ENCODE measurements at places on chromosomes 2 and 18. TPM values are rescaled to one million over a fixed set of nuclear protein-coding genes. Genes with fewer than 3 reads are reported as not detected.

DNA sequence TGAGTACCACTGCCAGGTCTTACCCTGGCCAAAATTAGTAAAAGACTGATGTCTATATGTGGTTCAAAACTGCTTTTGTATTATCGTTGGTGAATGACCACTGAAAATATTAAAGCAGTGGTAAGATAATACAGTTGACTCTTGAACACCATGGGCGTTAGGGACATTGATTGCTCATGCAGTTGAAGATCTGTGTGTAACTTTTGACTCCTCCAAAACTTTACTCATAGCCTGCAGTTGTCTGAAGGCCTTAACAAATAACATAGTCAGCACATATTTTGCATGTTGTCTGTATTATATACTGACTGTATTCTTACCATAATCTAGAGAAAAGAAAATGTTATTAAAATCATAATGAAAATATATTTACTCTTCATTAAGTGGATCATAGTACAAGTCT lies 5.8 kb upstream of the ANKRD12 start:
- no peak for DNase-seq

DNA sequence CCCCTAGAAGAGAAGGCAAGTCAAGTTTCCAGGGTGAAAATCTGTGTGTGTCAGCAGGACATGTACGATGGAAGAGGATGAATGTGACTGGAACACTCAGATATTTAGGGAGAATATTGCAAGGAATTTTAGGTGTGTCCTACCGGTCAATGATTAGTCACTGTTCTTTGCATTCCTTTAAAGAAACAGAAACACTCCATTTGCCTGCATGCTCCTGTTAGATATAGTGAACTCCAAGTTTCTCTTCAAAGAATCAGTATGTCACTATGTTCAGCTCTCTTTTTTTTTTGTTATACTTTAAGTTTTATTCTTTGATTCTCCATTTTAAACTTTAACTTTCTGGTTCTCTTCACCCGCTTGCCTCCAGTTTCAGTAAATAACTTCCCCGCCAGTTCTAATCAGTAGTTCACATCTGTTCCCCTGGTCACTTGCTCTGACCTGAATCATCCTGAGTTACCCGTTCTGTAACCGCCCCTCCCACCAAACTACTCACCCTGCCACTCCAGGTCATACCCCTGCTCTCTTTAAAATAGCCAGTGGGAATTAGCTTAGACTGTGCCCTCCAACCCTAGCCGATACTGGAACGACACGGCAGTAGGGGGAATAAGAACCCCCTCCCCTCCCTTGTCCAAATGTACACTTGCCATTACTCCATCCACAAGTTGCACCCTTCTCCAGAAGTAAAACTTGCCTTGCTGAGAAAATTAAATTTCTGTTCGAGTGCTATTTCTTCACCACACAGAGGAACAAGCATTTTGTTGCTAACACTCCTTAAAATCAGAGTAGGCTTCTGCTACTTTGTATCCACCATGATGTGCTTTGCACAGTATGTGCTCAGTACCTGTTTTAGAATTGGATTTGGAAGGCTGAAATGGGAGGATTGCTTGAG lies 268.4 kb downstream of the METTL4 start:
- DNase-seq: no peak

DNA sequence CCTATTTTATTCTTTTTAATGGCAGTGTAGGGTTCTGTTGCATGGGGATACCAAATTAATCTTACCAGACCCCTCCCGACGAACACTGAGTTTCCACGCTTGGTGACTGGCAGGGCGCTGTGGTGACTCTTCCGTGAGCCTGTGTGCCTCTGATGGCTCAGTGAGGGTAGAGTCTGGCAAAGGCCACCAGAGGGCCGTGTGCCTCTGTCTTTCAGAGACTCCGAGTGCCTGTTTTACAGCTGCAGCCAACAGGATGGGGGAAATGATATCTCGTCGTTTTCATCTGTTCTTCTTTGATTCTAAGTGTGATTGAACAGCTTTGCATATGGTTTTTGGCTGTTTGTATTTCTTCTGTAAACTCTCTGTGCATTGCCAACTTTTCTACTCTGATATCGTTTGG lies 99.8 kb downstream of the ZNF236 start:
- no peak for DNase-seq

DNA sequence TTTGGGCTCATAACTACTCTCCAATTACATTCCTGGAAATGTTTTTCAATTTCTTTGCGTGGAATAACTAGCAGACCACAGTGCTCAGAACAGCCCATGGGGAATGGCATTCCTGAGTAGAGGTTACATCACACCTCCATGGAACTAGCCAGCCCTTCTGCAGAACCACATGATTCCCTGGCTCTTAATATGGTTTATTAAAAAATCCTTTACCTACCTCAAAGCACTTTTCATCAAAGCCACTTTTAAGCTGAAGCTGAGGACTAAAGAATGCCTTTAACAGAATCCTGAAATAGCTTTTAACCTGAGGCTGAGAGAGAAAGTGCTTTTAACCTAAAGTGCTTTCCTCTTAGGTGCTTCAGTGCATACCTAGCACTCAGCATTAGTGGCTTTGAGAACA lies 376.3 kb downstream of the ARHGAP15 start:
- no peak for DNase-seq

DNA sequence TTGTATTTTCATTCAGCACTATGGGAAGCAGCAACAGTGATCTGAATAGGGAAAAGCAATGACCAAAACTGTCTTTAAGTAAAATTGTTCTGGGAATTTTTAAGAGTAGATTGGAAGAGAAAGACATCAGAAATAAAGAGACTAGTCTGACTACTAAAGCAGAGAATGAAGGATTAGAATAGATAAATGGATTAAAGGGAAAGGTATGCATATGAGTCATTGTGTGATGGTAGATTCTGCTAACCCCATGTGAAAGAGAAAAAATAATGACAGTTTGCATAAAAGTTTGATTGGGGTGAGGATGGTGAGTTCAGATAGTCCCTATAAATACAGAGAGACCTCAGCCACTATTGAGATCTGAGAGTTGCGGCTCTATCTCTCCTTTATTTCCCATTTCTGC lies 139.6 kb upstream of the DCC start:
- no peak for DNase-seq

DNA sequence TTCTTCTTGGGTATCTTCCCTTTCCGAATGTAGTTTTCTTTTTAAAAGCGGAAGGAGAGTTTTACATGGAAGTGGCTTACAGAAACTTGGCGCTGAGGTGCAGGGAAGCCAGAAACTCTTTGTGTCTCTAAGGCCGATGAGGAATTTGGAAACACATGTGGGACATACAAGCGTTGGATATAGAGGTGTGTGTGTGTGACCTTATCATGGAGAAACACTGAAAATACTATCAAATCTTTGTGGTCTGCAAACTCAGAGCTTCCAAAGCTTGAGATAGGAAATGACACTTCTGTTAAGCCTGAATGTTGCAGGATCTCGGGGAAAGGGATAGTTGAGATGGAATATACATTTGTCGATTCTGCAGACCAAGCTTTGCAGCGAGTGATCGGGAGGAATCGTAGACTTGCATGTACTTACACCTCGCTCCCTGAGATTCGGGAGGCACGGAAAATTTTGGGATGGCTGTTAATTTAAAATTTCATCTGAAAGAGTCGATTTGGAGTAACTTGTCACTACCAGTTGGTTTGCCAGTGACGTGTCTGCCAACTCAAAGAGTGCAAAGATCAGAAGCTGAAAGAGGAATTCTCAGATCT lies 1.0 kb downstream of the NAB1 start:
- DNase-seq: no peak

- no peak for DNase-seq
Observed at GRCh38 chr18:21303445-21303844, 61.4 kb downstream of the GREB1L start.

The GALR1 gene
- total RNA-seq: 0.04 TPM

The CNDP1 gene
- total RNA-seq: 0.28 TPM

The CCL20 gene
- 8.5 TPM for total RNA-seq
